ENCODE measurements at places on chromosomes 6 and 20.
A peak's percentile ranks its signal among the peaks of the same experiment; 100 is the strongest.

- peak; percentile 55 for DNase-seq
Measured at GRCh38 chr6:113857556-113858479, 673 bp downstream of the MARCKS start.

DNA sequence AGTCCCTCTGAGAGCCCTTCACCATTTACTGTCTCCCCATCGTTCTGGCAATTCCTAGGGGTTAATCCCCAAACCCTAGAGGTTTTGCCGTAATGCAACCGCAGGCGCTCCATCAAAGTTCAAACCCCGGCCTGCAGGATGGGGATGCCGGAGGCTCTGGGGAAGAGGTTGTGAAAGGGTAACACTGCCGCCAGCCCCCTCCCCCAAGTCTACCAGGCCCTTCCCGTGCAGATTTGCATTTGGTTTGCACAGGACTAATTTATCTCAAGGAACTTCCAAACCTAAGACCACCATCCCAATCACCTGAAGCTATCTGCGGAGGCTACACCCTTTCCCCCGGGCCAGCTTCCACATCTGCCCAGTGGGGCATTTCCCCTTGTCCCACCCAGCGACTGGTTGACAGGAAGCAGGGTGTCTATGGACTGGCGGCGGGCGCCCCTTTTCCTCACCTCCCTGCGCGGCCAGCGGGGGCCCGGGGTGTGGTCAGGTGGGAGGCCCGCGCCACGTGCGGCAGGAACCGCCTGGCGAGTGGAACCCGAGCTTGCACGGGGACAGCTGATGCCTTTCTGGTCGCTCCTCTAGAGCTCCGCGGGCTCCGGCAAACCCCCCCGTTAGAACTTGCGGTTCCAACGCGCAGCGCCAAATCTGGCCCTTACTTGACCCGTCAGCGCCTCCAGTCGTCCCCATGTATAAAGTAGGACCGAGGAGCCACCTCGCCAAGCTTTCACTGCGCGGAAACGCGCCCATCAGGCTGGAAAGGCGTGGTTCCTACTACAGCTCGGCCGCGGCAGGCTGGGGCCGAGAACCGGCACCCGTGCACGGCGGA, 9.4 kb upstream of the SLC4A11 start:
- peak; percentile 43 for DNase-seq

DNA sequence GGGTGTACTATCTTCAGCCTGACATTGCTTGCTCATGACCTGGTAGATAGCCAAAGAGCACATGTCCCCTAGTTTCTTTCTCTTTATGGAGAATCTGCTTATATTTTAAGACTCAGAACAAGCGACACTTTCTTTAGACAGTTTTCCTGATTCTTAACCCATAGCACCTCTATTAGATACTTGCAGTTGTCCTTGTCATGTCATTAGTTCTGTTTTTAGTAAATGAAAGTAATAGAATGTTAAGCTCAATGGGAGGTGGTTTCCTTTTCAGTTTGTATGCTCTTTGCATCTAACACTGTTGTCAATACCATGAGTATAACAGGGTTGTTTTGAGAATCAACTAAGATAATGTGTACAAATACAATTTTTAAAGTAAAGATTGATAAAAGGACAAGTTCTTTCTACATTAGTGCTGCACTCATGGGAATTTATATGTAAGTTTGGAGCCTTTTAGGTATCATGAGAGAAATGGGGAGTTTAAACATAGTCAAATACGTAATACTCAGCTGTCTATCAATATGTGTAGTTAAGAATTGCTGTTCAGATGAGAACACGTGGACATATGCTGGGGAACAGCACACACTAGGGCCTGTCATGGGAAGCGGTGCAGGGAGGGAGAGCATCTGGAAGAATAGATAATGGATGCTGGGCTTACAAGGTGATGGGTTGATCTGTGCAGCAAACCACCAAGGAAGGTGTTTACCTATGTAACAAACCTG, 124.3 kb downstream of the GRM1 start:
- DNase-seq, result no peak

- no peak for DNase-seq
Measured at GRCh38 chr6:154491567-154492470, 18.7 kb downstream of the CNKSR3 start.

GRCh38 chr6:16420337-16420714, 181.9 kb downstream of the GMPR start:
- DNase-seq, result no peak

DNA sequence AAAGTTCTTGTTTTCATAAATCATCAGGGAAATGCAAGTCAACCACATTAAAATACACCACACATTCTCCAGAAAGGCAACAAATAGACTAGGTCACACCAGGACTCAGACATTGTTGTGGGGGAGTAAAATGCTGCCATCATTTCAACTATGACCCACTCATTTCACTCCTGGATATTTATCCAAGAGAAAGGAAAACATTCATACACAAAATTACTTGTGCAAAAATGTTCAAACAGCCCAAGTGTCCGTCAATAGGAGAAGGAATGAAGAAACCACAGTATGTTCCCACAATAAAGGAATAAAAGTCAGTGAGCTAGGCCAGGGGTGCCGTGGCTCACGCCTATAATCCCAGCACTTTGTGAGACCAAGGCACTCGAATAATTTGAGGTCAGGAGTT, 81.5 kb upstream of the QKI start:
- DNase-seq, result no peak

DNA sequence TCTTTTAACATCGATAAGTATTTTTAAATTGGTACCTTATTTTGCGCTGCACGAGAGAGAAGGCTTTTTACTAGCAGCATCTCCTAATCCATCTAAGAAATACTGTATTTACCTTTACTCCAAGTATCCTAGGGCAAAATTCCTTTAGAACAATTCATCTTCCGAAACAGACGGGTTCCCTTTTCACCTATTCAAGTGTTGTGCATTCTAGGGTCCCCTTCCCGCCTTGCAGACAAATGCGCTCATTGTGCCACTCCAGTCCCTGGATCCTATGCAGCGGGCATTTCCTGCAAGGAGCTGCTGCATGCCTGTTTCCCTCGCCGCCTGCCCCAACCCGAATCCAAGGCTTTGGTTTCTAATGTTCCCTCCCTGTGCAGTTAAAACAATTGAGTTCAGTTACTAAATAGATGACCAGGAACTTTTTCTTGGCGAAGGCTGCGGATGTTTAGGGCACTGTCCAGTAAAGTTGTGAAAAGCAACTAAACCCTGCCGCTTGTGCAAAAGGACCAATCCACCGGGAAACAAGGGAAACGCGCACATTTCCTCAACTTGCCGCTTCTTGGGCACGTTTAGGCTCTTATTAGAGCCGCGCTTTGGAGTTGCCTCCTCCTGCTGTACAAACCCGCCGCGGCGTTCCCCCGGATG, 556 bp upstream of the SCAF8 start:
- peak; percentile 47 for DNase-seq

DNA sequence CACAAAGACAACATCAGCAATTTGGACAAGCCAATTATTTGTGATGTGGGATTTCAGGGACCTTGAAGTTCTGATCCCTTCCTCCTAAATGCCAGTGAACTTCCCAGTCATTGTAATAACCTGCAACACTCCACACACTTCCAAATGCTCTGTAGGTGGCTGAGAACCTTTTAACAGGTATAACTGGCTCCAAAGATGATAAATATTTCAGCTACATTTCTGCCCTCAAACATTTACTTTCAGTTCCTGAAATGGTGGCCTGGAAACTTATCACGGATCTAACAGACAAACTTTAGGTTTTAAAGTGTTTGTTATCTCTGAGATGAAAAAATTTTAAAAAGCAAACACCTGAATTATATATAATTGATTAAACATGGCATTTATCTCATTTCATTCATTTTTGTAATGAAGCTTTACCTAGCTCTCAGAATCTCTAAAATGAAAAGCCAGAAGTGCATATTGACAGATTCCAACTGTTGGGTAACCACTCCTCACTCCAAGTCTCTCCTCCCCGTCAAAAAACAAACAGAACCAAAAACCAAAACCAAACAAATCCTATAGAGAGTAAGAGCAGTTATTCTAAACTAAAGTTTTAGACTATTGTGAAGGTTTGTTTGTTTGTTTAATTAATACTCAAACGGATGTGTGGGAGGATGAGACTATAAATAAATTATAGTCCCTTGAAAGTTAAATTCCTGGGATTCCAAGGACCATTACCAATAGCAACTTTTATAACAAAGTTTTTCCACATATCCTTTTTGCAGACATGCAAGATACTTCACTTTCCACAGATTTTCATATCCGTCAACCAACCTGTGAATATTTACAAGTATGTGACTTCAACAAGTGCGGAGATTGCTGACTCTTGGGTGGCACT, 12.4 kb upstream of the KIAA0408 start:
- DNase-seq, result no peak

DNA sequence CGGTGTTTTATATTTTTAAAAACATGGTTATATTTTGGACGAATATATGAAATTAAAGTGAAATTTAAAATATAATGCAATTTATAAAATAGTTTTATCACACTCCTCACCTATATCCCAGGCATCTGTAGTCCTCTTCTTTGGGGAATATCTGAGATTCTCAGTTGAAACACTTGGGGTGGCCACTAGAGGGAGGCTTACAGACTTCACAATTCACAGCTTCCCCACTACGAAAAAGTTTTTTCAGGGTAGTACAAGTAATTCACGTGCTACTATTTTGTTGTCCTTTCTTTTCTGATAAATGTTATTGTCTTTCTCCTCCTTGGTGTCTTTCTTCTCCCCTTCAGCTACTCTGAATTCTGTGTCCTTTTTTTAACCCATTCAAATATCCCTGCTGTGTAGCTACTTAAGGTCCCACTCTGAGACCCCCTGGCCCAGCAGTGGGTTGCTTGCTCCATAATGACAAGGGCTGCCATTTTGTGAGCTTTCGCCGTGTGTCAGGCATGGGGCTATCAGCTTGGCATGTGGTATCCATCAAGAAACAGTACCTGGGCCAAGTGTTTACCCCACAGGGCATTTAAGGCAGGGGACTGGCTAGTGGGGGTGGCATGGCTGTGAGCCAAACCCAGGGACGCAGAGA, 43.6 kb upstream of the PHACTR3 start:
- DNase-seq, result peak; percentile 32

DNA sequence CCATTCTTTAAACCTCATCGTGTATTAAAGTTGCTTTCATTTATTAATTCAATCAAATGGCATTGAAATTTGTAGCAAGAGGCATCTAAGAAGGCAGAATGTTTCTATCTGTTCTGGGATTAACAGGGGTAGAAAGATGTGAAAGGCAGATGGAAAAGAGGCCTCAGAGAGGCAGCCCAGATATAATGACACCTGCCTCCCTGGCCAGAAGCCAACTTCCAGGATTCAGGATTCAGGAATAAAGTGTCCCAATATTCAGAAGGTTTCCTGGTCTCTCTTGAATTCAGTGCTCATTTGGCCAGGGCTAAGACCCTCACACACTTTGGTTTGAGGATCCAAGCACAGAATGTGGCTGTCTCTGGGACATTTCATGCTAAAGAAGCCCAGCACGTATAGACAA, 39.9 kb downstream of the HLA-B start:
- DNase-seq, result no peak

GRCh38 chr20:24782801-24783630, 166.1 kb upstream of the CST7 start:
- DNase-seq, result no peak

GRCh38 chr6:50822078-50822476, 3.4 kb downstream of the TFAP2B start:
- peak; percentile 65 for DNase-seq

GRCh38 chr6:163712981-163713380, 298.5 kb downstream of the QKI start:
- DNase-seq, result no peak

- no peak for DNase-seq
Measured at GRCh38 chr6:145497006-145497405, 238.3 kb downstream of the EPM2A start.

- DNase-seq, result no peak
Measured at GRCh38 chr6:13488896-13489237, 1.5 kb upstream of the GFOD1 start.

DNA sequence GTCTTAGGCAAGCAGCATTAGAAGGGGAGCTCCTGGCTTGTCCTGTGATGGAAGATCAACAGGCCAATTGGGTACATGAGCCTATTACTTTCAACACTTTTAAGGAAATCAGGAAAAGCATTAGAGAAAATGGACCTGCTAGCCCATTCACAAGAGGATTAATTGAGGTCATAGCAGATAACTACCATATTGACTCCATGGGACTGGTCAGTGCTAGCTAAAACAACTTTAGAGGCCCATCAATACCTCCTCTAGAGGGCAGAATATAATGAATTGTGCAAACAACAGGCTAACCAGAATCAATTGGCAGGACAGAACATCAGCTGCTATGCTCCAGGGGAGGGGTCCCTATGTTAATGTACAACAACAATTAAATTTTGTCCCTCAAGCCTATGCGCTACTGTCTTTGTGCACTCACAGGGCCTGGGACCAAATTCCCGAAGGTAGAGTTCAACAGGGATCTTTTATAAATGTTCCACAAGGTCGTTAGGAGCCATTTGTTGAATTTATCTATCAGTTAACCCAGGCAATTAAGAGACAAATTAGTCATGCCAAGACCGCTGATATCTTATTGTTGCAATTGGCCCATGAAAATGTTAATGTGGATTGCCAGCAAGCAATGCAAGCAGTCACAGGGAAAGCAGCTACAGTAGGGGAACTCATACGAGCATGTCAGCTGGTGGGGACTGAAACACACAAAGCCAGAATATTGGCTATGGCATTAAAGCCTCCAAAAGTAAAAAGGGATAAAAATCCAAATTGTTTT, 106.6 kb upstream of the BTN3A2 start:
- DNase-seq, result no peak

- DNase-seq, result no peak
Measured at GRCh38 chr6:47457370-47457769, 20.2 kb upstream of the CD2AP start.

GRCh38 chr20:1450926-1451491, 15.6 kb downstream of the NSFL1C start:
- DNase-seq, result no peak

DNA sequence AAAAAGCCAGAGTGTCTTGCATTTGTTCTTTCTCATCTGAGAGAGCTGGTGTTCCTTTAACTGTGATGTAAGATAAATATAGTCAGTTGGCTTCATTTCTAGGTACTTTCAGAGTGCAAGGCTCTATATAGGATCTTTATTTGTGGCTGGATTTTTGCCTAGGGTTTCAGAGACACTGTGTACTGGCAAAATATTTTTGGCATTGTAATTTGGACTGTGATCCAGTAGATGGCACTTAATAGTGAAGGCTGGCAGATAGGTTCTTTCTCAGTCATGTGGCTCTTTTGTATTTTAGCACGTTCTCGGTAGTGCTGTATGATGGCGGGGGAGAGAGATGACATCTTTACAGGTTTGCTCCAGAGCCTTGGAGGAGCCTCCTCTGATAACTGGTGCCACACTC, 26.8 kb upstream of the SLC35B3 start:
- no peak for DNase-seq

GRCh38 chr6:100171533-100172321, 177.7 kb upstream of the MCHR2 start:
- peak; percentile 63 for DNase-seq

GRCh38 chr6:125167579-125167978, 14.0 kb downstream of the TPD52L1 start:
- no peak for DNase-seq

GRCh38 chr20:4038047-4038459, 22.7 kb upstream of the RNF24 start:
- DNase-seq, result peak; percentile 75

GRCh38 chr20:8952721-8953120, 116.2 kb upstream of the PLCB4 start:
- no peak for DNase-seq
